Activated CD4-positive, alpha-beta T cell treated with anti-CD3 and anti-CD28 coated beads, Interleukin-2, Interleukin-4, amounts not matched to agents 100 ng/mL and 50 ng/mL, durations not matched to agents 16 hours and 8 hours (primary cell): ENCODE measurements at places on chromosomes 5 and 9.

DNA sequence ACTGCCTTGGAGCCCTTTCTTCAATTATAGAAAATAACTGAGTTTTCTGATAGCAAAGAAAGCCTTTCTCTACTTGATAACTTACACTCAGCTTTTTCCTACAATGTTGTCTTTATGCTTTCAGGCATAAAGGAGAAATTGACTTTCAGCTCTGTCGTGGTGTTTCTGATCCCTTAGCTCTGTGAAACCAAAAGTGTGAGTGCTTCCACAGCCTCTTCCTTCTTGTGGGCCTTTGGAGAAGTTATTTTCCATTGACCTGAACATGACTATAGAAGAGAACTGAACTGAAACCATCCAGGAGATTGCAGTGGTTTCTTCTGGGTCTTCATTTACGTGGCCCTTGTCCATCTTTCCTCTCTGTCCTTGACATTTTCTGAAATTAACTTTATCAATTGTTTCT lies 59.5 kb upstream of the EQTN start:
- no peak for DNase-seq

- no peak for DNase-seq
Observed at GRCh38 chr9:73157811-73158210, 6.1 kb downstream of the ANXA1 start.

GRCh38 chr5:7080501-7080900 lies 315.4 kb upstream of the ADCY2 start:
- DNase-seq: no peak

DNA sequence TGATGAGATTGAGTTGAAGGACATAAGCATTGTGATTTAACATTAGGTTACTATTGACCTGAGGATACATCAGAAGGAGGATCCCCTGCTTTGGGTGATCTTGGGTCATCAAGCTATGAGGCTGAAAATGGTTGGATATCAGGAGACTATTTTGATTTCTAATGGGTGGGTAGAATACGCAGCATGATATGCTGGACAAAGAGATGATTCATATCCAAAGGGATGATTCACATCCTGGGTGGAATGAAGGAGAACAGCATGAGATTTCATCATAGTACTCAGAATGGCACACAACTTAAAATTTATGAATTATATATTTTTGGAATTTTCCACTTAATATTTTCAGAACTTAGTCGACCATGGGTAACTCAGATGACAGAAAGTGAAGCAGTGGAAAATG lies 1759.5 kb upstream of the C9orf72 start:
- no peak for DNase-seq

- DNase-seq: no peak
Observed at GRCh38 chr9:98057138-98057799, 737 bp downstream of the NANS start.

- peak; percentile 19 for DNase-seq
Observed at GRCh38 chr9:126470241-126470993, 143.3 kb upstream of the LMX1B start.

- no peak for DNase-seq
Observed at GRCh38 chr9:108869092-108869725, 7.1 kb downstream of the ACTL7A start.

- DNase-seq: no peak
Observed at GRCh38 chr5:120151825-120152224, 312.3 kb upstream of the PRR16 start.

DNA sequence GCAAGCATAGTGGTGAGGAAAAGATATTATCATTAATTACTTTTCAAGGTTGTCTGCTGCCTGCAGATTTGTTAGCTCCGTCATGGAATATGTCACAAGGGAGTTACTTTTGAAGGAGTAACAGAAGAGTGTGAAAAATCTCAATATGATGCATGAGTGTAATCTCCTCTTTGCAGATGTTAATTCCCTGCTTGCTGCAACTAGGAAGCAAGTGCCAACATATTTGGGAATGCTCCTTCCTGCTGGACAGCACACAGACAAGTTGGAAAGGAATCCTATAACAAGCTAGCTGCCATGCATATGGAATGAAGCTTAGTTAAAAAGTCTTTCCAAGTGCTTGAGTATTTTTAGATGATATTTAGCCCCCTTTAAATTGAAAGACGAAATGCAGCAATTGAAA lies 2023.6 kb upstream of the CDH6 start:
- DNase-seq: no peak

DNA sequence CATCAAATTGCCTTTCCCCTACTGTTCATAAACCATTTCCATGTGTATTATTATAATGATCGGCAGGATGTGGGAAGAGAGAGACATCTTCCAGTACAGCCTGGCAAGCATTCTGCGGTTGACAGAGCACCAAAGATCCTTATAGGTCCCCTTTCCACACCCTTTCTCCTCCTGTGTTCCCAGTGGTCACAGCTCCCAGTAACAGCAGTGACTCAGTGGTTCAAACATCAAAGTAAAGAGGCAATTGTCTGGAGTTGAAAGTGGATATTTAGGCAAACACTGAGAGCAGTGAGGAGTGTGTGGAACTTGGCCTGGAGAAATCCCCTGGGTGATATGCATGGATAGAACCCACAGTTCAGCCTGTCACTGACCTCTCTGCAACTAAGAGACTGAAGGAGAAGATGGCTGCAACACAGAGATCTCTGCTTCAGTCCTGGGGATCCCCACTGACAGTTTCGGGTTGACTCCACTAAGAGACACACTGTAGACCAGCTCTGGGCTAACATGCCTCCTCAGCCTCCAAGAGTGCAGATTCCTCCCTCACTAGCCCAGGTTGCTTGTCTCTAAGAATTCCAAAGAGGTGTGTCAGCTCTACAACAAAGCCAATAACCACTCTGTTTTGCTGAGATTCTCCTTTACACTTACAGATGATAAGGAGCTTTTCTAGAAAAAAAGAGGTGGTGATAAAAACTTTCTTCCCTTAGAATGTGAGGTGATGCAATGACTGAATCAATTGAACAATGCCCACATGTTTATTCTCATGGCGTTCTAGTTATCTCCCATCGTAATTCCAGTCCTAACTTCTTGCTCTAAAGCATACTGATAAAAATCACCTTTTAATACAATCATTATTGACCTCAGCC lies 94.4 kb upstream of the IL6ST start:
- DNase-seq: peak; percentile 80

GRCh38 chr5:1748271-1748670 lies 51.4 kb downstream of the MRPL36 start:
- no peak for DNase-seq

DNA sequence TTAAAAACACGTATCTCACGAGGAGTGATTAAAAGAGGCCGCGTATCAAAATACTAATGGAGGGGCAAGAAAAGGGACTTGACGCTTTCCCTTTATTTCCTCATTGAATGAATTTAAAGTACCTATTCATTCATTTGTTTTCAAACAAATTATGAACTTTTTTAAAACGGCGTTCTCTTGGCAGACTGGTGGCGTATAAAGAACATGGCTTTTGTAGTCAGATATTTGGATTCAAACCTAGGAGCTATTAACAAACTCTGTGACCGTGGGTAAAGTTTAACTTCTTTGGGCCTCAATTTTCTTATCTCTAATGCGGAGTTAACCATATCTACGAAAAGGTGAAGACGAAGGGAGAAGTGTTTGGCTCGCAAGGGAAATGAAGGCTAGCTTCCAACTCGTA lies 876 bp downstream of the CAAP1 start:
- no peak for DNase-seq

GRCh38 chr5:124761010-124761409 lies 14.6 kb upstream of the ZNF608 start:
- DNase-seq: no peak

GRCh38 chr9:2389404-2389803 lies 232.2 kb upstream of the VLDLR start:
- DNase-seq: no peak
